Endothelial cell (in vitro differentiated cells): ENCODE measurements at places on chromosomes 5 and 9. TPM values are rescaled to one million over a fixed set of nuclear protein-coding genes. Genes with fewer than 3 reads are reported as not detected.
A peak's percentile ranks its signal among the peaks of the same experiment; 100 is the strongest.

Gene KLF9
- total RNA-seq, result 0.87 TPM

DNA sequence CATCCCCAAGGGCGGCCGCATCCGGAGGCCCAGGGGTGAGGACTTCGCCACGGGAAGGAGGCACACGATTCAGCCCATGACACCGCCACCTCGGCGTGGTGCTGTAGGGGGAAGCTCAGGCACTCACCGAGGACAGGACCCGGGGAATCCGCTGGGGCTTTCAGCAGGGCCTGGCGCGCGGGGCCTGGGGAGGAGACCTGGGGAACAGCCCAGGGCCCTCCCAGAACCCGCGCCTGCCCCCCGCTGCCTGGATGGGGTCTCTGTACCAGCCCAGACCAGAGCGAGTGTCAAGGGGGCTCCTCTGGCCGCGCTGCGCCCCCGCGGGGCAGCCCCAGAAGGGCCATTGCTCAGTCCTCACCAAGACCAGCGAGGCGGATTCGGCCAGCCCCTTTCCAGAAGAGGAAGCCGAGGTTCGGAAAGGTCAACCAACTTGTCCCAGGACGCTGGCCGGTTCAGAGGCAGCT lies 12.8 kb downstream of the COL23A1 start:
- DNase-seq, result peak; percentile 45

Gene SH3TC2
- 0.13 TPM for total RNA-seq

GRCh38 chr5:95668728-95669127 lies 14.1 kb downstream of the SPATA9 start:
- DNase-seq, result no peak
